ENCODE measurements at places on chromosomes 5 and 9.
A peak's percentile ranks its signal among the peaks of the same experiment; 100 is the strongest.

- no peak for DNase-seq
These were observed 44.9 kb downstream of the MACROH2A1 start for GRCh38 chr5:135353952-135354721.

- DNase-seq = no peak
These were observed 24.9 kb downstream of the FER start for GRCh38 chr5:108772626-108773025.

- no peak for DNase-seq
These were observed 256.4 kb upstream of the TARS1 start for GRCh38 chr5:33184367-33184766.

GRCh38 chr9:4762108-4762885 is 21.3 kb upstream of the AK3 start:
- peak; percentile 42 for DNase-seq

DNA sequence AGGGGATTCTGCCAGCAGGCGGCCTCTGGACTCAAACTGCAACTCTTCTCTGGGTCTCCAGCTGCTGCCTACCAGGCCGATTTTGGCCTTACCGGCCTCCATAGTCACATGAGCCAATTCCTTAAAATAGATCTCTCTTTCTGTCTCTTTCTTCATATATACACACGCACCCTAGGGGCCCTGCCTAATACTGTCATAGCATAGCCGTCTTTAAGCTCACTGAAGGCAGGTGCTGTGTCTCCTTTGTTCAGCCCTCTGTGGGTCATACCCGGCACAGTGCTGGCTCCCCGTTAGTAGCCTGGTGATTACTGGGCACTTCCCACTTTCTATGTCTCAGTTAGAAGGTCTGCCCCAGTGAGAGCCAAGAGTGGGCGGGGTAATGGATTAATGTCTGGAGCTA is 140.9 kb downstream of the HSPA4 start:
- no peak for DNase-seq

DNA sequence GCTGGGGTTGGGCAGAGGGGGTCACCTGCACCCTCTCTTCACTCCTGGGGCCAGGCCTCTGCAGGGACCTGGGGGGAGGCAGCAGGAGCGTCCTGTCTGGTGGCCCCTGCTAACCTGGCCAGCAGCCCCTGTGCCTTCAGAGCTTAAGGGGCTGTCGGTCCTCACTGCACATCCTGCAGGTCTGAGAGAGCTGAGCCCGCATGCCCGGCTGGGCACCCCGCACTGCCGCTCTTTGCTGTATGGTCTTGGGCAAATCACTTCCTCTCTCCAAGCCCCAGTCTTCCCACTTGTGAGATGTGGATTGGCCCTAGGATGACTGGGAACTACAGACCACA is 7.9 kb downstream of the FLT4 start:
- DNase-seq = no peak

DNA sequence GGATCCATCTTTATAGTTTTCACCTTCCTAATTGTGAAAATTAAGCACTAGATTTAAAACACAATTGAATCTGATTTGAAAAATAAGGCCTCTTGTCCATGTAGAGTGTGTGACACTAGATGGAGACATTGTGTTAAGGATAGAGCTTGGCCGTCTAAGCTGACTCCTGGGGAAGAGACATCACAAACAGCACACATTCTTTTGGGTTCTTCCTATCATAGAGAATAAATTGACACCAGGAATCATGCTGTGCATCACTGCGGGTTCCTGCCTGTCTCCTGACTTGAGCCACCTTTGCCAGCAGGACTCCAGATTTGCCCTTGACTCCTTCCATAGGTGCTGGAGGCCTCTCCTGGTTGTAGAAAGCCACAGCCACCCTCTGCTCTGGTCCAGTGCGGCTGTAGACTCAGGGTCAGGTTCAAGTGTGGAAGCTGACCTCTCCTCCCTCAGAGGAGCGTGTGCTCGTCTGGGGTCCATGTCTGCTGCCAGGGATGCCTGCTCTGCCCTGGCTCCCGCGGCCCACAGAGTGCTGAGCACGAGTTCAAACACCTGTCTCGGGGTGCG is 11.2 kb downstream of the ROPN1L start:
- peak; percentile 65 for DNase-seq

DNA sequence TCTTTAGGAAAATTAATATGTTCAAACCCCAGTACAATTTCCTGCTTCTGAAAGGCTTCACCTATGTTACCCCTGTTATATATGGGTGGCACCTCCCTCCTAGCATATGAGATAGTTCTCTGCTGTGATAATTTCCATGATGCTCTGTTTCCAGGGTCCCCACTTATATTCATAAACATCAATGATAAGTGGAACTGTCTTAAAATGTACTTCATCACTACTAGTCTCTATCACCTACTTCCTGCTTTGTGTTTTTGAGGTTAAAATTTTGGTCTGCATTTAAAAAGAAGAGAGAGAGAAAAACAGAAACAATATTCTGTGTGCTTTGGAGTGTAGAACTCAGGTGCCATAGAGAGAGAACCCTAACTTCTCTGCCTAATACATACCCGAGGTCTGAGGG is 234.7 kb downstream of the HTR1A start:
- no peak for DNase-seq

GRCh38 chr5:145848854-145849253 is 13.7 kb upstream of the PRELID2 start:
- no peak for DNase-seq

- DNase-seq = no peak
These were observed 1467.1 kb downstream of the FOXD4L5 start for GRCh38 chr9:63817622-63818518.

GRCh38 chr9:98550206-98550820 is 158.4 kb downstream of the GABBR2 start:
- no peak for DNase-seq

GRCh38 chr5:167553511-167553910 is 737.9 kb upstream of the WWC1 start:
- DNase-seq = no peak

GRCh38 chr5:136631186-136631585 is 265.8 kb upstream of the TRPC7 start:
- no peak for DNase-seq

GRCh38 chr9:113219186-113219936 is 1.7 kb downstream of the FKBP15 start:
- no peak for DNase-seq

DNA sequence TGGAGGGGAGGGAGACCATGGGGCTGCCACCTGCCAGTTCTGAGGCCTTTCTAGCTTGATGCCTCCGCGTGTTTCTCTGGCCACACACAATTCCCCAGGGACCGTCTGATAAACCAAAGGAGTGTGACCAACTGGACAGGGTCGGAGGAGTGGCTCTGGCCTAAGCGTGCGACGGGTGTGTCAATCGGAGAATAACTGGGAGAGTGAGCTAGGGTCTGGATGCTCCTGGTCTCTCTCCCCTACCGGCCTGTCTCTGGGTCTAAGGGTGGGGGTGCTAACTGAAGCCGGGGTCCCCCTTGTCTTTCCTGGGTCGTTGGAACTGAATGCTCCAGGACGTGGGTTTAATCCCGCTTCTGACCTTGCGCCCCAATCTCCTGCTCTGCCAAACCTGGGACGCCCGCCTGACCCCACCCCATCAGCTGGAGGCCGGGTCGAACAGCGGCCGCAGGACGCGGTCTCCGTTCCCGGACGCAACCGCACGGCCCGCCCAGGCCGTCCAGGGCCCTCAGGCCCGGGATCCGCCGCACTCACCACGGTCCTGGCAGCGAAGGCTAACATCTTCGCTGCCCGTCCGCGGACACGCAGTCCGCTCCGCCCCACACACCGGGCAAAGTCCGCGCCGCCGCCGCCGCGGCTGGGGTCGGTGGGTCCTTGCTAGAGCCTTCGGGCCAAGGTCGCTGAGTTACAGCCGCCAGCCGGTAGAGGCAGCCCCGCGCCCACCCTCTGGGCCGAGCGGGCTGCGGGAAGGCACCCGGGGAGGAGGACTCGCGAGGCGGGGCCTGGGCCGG is 447 bp downstream of the CRAT start:
- no peak for DNase-seq

GRCh38 chr5:89309268-89309667 is 426.3 kb upstream of the MEF2C start:
- DNase-seq = no peak

DNA sequence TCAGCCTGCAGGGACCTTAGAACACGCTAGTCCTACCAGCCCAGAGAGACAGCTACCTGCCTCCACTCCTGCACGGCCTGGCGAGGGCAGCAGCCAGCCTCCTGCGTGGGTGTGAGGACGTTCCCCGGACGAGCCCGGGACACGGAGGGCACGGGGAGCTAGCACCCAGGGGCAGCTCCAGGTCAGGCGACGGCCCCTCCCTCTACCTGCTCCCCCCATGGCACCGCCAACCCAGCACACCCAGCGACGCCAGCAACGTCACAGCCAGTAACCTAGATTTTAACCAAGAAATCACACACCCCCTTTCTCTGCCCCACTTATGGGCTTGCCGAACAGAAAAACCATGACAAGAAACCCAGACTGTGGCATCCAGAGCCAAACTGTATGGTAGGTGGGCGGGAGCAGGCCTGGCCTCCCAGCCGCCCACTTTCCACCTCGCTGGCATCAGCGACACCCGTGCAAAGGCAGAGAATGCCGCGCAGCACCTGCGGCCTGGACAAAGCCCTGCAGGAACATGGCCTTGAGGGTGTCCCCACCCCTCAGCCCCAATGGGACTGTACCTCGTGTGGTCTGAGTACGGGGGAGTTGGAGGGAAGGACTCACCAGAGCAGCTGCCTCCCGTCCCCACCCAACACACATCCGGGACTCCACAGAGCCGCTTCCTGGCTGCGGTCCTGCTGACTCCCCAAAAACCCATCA is 47.9 kb downstream of the NACC2 start:
- DNase-seq = no peak

- no peak for DNase-seq
These were observed 29.2 kb downstream of the NR4A3 start for GRCh38 chr9:99850736-99851499.

GRCh38 chr9:133608889-133609288 is 300 bp downstream of the FAM163B start:
- DNase-seq = no peak

- DNase-seq = peak; percentile 36
These were observed 688 bp downstream of the CNTLN start for GRCh38 chr9:17135295-17136160.

DNA sequence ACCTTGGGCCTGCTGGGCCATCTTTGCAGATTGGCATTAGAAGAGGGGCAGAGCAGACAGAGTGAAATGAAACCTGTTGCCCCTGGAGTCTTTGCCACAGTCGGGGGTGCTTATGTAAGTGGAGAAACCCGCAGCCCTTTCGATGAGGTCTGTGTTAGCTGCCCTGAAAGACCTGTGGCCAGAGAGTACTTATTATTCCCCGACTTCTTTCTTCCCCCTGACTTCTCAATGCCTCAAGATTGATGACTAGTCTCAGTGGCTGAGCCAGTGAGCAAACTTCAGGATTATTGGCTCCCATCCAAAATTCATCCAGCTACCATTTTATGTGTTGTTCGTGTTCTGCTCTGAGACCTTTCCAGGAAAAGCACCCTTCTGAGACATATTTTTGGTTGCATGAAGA is 7.6 kb downstream of the NTRK2 start:
- DNase-seq = no peak

- DNase-seq = no peak
These were observed 2.0 kb upstream of the CCL27 start for GRCh38 chr9:34664281-34665066.

- peak; percentile 95 for DNase-seq
These were observed 12.7 kb downstream of the STK10 start for GRCh38 chr5:172175263-172175719.

DNA sequence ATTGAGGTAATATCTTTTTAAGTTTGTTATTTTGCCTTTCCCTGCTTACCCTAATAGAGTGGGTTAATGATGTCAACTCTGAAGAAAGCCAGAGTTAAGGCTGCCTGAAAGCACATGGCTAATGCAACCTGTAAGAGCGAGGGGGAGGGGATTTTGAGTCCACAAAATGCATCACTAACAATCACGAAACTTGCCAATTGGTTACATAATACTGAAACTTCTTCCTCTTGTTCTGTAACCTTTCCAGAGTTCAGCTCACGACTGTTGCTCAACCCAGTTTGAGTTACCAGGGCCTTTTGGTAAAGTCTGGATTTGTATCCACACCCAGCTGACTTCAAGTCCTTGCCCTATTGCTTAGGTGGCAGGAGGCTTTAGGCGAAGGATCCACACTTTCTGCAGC is 308.8 kb downstream of the EFNA5 start:
- no peak for DNase-seq

DNA sequence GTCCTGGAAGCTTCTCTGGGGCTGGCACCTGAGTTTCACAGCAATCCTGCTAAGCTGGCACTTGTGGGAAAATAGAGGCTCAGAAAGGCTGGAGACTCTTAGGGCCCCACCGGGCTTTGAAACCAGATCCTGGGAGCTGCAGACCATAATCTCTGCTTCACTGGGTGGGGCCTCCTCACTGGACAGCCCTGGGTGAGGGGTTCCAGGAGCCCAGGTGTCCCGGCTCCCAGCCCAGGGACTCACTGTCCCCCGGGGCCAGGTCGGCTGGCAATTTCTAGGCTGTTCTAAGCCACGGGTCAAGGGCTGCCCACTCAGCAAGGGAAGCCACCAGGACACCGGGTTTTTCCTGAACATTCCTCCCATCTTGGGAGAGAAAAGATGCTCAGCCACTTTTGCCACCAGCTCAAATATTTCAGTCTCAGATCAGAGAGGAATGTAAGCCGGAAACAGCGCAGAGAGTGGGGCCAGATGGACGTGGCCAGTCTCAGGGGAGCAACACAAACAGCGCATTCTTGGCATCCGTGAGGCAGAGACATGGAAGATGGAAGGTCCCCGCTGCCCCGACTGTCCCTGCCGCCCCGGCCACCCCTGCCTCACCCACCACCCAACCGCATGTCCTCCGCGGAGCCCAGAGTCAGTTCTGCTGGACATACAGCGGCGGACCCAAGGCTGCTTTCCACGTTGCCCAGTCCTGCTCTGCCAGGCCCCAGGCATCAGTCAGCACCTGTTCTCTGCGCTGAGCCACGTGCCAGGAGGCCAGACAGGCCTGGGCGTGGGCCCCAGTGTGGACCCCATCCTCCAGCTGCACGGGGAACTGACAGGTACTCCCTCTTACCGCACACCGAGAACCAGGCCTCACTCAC is 72.6 kb downstream of the VAV2 start:
- no peak for DNase-seq

DNA sequence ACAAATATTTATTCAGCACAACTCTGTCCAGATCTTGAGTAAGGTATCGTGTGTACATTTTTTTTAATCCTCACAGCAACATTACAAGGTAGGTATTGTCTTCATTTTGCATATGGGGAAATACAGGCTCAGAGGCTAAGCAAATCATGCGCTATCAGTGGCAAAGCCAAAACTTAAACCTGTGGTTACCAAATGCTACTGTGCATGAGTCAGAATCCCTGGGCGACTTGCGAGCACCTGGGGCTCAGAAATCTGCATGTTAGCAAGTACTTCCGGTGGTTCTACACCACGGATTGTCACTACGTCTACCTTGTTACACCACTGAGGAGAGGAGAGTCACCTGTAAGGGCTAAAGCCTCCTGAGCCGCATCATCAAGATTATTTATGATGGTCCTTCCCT is 21.3 kb downstream of the C5orf58 start:
- no peak for DNase-seq
